ENCODE measurements at places on chromosomes 2 and 18.
A peak's percentile ranks its signal among the peaks of the same experiment; 100 is the strongest.

DNA sequence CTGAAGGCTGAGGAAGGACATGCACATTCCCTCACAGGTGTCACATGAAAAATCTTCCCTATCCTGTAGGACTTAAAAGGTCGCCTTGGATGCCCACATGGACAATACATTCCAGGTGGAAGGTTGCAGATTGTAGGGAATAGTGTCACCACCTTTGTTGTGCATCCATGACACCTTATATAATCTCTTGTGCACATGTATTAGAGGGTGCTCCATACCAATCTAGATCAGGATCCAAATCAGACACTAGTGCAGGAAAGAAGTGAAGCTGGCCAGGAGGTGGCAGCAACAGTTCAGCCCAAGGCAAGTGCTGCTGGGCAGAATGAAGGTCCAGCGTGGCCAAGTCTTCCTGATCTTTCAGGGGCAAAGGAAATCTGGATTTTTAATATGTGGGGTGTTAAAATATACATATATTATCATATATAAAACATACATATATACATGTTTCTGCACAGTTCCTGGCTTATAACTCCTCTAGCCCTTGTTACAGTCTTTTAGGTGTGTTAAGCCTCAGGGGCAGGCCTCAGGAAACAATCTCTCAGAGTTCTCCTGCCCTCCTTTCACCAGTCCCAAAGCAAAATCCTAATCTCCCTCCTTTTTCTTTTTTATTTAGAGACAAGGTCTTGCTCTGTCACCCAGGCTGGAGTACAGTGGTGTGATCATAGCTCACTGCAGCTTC is 16.6 kb downstream of the NIF3L1 start:
- H3K36me3 ChIP-seq, result peaks cover 4% of the 10 kb centered on the region
- DNase-seq, result peak; percentile 77
- no peak overlapping the region for H3K4me3 ChIP-seq
- H3K27ac ChIP-seq, result no peak overlapping the region
- no peaks in the 10 kb centered on the region for H3K27me3 ChIP-seq
- H3K4me1 ChIP-seq, result no peaks in the 10 kb centered on the region

GRCh38 chr2:25712455-25712854 is 39.1 kb upstream of the DTNB start:
- H3K27ac ChIP-seq, result no peak overlapping the region
- H3K27me3 ChIP-seq, result no peaks in the 10 kb centered on the region
- H3K36me3 ChIP-seq, result no peaks in the 10 kb centered on the region
- no peak for DNase-seq

GRCh38 chr2:94872676-94873361 is 1.6 kb downstream of the TEKT4 start:
- DNase-seq, result no peak
- H3K27ac ChIP-seq, result no peak overlapping the region
- no peaks in the 10 kb centered on the region for H3K36me3 ChIP-seq
- H3K4me1 ChIP-seq, result no peaks in the 10 kb centered on the region
- H3K27me3 ChIP-seq, result no peaks in the 10 kb centered on the region

- DNase-seq, result no peak
- no peaks in the 10 kb centered on the region for H3K36me3 ChIP-seq
- no peaks in the 10 kb centered on the region for H3K27me3 ChIP-seq
- H3K4me1 ChIP-seq, result no peaks in the 10 kb centered on the region
- no peak overlapping the region for H3K27ac ChIP-seq
These were observed 1530.7 kb downstream of the LRP1B start for GRCh38 chr2:140600116-140600515.

GRCh38 chr2:27828305-27828704 is 56.8 kb downstream of the MRPL33 start:
- no peaks in the 10 kb centered on the region for H3K27me3 ChIP-seq
- DNase-seq, result no peak
- peaks cover 10% of the 10 kb centered on the region for H3K36me3 ChIP-seq
- no peak overlapping the region for H3K27ac ChIP-seq
- no peaks in the 10 kb centered on the region for H3K4me1 ChIP-seq

GRCh38 chr2:197280015-197280702 is 30.4 kb downstream of the ANKRD44 start:
- H3K27ac ChIP-seq, result no peak overlapping the region
- H3K36me3 ChIP-seq, result no peaks in the 10 kb centered on the region
- H3K27me3 ChIP-seq, result no peaks in the 10 kb centered on the region
- no peaks in the 10 kb centered on the region for H3K4me1 ChIP-seq
- no peak overlapping the region for H3K4me3 ChIP-seq
